DMS53 (cell line): ENCODE measurements at places on chromosomes 6 and 20.

DNA sequence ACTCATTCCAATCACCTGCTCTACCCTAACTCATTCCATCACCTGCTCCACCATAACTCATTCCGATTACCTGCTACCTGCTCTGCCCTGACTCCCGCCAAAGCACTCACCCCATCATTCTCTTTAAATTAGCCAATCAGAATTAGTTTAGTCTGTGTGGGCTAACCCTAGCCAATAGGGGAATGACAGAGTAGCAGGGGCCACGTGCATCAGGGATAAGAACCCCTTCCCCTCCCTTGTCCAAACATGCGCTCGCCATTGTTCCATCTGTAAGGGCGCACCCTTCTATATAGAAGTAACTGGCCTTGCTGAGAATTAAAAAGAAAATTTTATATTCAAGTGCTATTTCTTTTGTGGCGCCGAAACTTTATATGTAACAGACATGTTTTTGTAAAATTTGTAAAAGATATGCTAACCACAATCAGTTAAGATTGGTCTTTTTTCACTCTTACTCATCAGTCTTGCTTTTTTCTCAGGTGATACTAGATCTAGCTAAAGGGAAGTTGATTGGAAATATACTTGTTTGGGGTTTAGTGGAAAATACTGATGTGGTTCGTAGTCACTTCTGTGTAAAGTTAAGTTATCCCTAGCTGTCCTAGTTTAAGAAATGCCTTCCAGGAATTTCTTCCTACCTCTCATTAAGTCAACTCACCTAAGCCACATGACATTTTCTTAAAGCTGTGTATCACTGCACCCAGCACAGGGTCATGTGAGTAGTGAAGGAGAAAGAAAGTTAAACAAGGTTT, 16.5 kb downstream of the RTN4IP1 start:
- no peak for DNase-seq

GRCh38 chr20:11436113-11436905, 481.4 kb upstream of the BTBD3 start:
- no peak for DNase-seq

- no peak for DNase-seq
Observed at GRCh38 chr6:101117393-101118135, 236.4 kb upstream of the ASCC3 start.

DNA sequence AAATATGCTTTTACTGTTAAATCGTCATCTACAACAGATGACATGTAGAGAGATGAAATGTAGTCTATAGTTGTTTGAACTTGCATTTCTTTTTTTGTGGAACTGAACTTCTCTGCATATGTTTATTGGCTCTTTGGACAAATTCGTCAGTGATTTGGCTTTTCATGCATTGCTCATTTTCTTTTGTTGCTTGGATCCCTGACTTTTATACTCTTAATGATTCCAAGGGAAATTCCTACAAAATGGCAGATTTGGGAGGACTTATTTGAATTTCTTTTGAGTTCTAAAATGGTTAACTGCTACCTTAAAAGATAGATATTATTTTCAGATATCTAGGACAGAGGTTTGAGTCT, 65.4 kb downstream of the UTRN start:
- DNase-seq, result no peak

DNA sequence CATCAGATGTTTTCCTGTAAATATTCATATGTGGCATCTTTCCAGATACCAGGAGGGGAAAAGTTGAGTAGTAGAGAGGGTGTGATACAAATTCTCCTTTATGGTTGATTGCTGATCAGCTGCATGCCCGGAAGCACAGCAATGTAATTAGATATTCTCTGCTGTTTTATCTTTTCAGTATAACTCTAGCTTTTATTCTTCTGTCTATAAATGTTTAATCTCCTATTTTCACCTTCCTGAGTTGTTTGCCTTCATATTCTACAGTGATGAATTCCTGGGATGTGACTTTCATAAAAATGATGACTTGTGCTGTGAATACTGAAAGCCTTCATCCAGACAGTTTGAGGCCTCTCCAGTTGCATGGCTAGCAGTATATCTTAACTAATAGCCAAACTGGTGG, 53.7 kb downstream of the SH3BGRL2 start:
- DNase-seq, result no peak

- DNase-seq, result no peak
Observed at GRCh38 chr6:158286413-158286812, 25.9 kb upstream of the TULP4 start.
